ENCODE measurements at places on chromosomes 12 and 14.

DNA sequence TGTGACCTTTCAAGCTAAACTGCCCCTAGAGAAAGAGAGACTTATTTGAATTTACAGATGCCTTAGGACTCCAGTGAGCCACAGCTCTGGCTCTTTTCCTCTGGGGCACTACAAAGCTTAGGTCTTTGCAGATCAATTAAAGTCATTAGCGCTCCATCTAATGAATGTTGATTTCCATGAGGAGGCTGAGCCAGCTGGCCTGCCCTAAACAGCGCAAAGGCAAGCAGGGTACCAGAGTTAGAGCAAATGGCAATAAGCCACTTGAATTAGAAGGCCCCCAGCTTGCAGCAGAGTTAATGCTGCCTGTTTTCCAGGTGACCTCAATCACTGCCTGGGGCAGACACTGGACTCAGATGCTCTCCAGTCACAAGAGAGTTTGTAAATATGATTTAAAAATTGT lies 695.3 kb downstream of the DIO2 start:
- DNase-seq = no peak

- DNase-seq = no peak
Measured at GRCh38 chr12:52346593-52346992, 20.7 kb downstream of the KRT85 start.

DNA sequence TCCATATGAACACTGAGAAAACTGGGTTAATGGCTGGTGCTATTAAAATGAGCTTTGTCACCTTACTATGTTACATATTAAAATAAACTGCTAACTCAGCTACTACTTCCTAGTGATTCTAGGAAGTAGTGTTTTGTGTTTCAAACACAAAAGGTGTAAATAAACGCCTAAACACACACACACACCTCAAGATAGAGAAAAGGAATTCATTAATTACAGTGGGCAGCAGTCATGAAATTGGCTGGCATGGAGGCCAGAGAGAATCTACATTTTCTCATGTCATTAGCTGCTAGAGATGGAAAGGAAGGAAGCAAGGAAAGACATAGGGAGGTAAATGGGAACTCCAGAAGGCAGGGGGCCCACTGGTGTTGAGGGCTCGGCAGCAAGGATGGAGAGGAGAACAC lies 787 bp upstream of the PRMT5 start:
- no peak for DNase-seq

DNA sequence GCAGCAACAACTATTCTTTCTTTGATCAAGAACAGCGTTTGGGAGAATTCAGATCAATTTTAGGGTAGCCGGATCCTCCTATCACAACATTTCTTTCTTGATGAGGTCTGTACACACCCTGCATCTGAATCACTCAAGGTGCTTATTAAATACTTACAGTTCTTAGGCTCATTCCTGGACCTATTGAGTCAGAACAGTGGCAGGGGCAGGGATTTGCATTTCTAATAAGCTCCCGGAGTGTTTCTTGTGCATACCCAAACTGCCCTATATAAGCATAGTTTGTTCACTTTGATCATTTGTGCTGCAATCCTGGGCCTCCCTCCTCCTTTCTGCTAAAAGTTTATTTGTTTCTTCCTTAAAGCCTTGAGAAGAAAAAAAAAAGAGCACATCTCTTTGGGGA lies 80.5 kb upstream of the RPH3A start:
- DNase-seq = no peak

DNA sequence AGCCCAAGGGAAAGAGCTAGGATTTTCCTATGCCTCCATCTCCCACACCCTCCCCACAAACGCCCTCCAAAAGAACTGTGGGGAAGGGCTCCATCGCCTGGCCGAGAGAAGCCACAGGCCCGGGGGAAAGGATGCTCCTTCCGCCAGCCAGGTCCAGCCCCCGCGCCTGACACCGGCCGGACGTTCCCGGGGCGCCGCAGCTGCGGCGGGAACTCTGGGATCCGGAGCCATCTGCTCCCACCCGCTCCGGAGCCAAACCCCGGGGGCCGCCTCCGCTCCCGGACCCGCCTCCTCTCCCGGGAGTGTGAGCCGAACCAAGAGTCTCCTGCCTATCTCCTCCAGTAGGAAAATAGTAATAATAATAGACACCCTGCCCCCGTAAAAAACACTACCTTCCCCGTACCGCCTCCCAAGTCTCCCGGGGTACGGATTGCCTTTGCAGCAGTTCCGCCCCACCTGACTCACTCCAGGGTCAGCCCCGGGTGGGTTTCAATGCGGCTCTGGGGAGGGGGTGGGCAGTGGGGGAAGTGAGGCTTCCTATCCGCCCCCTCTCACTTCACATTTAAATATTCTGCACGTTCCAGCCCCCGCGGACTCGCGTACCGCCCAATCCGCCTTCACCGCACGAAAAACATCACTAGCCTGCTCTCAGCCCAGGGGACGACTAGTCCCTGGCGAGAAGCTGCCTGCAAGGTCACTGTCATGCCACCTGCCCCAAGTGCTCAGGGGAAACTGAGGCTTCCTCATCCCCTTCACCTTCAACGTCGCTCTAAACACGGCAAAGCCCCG lies 2.4 kb downstream of the AGAP2 start:
- DNase-seq = no peak

GRCh38 chr14:76550534-76550933 lies 174.6 kb downstream of the ESRRB start:
- DNase-seq = no peak

GRCh38 chr12:57886542-57886941 lies 40.0 kb upstream of the CTDSP2 start:
- no peak for DNase-seq

GRCh38 chr12:29208936-29209701 lies 60.0 kb downstream of the FAR2 start:
- no peak for DNase-seq

GRCh38 chr14:81400202-81400678 lies at the start of gene STON2:
TSS of gene STON2 (minus strand) at chr14:81400324. CDS start at chr14:81398382, 1,942 bp downstream.
- no peak for DNase-seq

DNA sequence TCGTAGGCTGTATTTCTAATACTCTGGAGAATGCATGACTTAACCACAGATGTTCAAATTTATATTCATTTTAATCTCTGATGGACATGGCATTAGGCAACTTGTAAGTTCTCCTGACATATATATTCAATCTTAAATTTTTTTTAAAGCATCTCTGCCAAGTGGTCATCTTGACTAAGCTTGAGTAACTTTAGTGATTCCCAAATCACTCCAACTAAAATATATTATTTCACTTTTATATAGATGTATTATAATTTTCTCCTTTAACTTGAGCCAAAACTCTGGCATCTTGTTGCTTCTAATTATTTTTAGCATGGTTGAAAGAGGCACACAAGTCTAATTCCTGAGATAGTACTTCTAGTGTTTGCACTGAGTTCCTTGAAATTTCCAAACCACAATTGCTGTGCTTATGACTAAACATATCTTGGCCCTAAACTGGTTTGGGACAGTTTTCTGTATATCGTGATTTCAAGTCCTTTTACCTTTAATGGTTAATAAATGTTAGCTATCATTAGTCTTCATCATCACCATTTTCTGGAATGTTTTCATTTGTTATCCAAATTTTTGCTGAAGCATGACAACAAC lies 8.4 kb downstream of the LRFN5 start:
- no peak for DNase-seq

- no peak for DNase-seq
Measured at GRCh38 chr14:105490267-105490571, 827 bp upstream of the TEDC1 start.

- DNase-seq = no peak
Measured at GRCh38 chr12:14849661-14850060, 6.3 kb upstream of the ART4 start.

GRCh38 chr12:63420206-63420644 lies 248.1 kb downstream of the DPY19L2 start:
- no peak for DNase-seq

DNA sequence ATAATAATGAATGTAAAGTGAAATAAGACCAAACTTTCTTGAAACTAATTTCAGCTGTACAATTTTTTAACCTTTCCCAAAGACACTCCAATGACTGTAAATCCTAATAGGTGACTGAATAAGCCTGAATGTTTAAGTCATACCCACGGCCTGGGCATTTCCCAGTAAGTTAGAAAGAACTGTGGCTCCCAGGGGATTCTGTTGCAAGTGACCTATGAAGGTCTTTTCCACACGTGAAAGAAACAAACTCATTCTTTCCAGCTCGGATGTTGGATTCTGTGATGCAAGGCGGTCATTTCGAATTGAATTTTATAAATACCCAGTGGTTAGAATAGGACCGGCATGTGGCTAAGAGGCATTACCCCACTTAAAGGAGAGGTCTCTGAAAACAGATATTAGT lies 1134.4 kb downstream of the GALC start:
- DNase-seq = no peak

DNA sequence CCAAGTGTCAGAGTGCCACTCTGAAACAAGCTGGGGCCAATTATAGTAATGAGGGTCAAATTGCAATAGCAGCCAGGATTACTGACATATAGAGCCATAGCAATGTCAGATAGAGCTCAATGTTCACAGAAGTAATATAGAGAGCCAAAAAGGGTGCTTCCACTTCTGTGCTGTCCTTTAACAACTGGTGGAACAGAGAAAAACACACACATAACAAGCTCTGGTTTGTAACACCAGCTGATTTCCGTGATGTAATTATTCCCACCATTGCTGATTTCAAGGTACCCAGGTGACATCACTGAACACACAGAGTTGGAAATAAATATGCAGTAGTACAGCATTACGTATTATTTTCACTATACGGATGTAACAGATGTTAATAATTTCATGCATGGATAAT lies 3.0 kb upstream of the CLEC2B start:
- DNase-seq = no peak

- DNase-seq = no peak
Measured at GRCh38 chr12:22255097-22255496, 79.4 kb downstream of the ST8SIA1 start.

DNA sequence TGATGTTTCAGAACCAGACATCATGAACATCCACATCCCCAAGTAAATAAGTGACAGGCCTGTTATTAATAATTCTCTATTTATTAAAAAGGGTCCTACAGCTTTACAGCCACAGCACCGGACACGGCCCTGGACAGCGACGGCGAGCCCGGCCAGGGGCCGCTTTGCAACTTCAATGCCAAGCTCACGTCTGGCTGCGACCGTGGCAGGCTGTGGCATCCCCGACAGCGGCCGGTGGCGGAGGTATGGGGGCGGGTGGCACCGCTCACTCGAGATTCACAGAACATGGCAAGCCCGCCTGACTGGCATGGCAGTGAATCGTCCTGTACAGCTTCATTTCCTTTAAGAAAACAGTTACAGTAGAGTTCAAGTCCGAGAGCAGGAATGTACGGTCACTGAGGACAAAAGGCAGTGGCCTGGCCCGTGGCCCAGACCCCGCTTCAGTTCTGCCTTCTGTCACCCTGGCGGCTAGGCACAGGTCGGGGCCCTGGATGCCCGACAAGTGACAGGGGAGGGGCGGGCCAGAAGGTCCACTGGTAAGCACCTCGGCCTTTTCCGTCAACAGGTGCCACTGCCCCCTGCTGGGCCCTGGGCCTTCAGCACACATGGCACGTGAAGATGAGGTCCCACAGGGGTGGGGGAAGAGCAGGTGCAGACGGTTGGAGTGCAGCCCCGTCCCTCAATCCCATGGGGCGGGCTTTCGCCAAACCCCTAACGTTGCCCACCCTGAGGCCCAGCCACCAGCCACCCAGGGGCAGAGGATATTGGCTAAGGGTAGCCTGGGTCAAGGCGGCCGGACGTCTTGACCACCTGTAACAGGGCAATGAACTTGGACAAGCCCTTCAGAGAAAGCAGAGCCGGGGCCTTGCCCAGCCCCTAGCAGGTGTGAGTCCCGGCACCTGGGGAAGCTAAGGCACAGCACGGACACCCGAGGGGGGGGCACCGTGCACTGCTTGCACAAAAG lies 30.3 kb downstream of the HIP1R start:
- DNase-seq = no peak

GRCh38 chr12:91178139-91178561 lies 4.5 kb downstream of the DCN start:
- DNase-seq = no peak

DNA sequence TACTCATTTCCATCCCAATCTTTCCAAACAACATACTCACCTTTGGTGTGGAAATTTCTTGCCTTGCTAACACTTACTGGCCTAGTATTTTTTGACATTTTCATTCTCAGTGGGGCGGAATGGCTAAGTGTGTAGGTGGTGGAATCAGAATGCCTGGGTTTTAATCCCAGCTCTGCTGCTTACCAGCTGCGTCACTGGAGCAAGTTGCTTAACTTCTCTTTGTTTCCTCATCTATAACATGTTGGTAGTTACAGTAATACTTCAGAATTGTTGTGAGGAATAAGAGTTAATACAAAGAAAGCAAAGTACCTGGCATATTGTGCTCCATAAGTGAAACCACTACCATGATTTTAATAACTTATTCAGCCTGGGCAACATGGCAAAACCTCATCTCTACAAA lies 3.0 kb upstream of the FAM177A1 start:
- no peak for DNase-seq

GRCh38 chr12:132153501-132154340 lies 9.5 kb downstream of the NOC4L start:
- peak; percentile 63 for DNase-seq

- DNase-seq = no peak
Measured at GRCh38 chr12:78878459-78878858, 13.9 kb downstream of the SYT1 start.

DNA sequence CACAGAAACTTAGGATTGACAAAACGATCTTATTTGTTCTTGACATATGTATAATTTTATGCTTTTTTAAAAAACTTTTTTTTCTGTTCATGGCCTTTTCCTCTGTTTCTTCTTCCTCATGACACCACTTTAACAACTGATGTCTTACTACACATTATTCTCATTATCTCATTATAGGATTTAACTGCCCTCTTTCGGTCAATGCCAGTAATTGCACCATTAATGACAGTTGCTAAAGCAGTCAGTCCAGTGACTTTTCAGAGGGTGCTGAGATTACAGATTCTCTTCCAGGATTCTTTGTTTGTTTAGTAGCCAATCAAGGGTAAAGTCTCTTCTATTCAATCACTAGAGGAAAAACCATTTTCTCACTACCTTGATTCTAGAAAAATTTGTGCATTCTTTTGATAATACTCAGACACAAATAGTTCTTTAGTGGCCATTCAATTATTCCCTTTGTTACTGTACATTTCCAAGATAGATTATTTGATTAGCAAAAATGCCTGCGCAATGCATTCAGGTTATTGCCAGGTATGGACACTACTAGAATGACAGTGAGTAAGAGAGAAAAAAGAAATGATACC lies 50.1 kb downstream of the KLRG1 start:
- no peak for DNase-seq

- DNase-seq = no peak
Measured at GRCh38 chr14:74856366-74856765, 19.6 kb downstream of the PROX2 start.

All from stimulated activated naive CD4-positive, alpha-beta T cell (primary cell).